ENCODE measurements at places on chromosomes 13 and 19.

DNA sequence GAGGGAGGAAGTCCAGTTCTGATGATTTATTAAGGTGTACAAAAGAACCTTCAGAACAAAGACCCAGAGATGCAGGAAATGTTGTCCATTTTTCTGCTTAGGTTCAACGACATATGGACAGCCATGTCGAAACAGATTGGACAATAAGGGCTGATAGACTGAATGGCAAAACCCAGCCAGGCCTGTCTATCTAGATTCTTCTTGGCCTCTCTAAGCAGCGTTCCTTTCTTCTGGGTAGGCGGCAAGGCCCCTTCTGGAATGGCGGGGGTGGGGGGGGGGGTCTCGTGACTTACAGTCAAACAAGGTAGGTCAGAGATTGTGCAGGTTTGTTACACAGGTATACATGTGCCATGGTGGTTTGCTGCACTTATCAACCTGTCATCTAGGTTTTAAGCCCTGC, 39.7 kb upstream of the PEPD start:
- no peak for DNase-seq

DNA sequence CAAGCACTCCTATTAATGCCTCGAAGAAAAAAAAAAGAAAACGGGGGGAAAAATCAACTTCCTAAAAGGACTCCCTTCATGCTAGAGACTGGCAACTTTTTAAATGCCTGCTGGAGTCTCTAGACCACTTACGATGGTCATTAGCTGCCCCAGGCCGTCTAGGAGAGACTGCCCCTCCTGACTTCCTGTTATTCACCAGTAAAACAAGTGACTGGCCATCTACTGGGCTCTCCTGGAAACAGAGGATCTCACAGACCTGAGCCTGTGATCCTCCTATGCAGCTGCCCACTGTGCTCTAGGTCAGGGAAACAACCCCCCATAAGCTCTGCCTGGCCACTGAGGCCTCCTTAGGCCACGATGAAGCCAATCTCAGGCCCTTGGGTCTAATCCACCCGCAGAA, 7.4 kb downstream of the ZNF266 start:
- no peak for DNase-seq

GRCh38 chr13:40379196-40379595, 287.2 kb downstream of the FOXO1 start:
- no peak for DNase-seq

DNA sequence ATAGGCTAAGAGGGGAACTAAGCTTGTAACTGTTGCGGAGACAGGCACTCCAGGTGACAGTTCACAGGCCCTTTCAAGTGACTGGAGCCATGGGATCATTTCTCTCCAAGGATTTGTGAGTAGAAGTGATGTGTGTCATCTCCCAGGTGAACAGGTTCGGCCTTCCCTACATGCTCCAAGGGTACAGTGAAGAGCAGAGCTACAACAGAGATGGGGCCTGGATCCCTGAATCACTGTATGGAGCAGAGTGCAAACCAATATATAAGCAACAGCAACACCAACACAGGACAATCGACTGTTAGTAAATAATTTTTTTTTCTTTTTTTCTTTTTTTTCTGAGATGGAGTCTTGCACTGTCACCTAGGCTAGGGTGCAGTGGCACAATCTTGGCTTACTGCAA, 15.0 kb downstream of the ZSCAN18 start:
- no peak for DNase-seq

DNA sequence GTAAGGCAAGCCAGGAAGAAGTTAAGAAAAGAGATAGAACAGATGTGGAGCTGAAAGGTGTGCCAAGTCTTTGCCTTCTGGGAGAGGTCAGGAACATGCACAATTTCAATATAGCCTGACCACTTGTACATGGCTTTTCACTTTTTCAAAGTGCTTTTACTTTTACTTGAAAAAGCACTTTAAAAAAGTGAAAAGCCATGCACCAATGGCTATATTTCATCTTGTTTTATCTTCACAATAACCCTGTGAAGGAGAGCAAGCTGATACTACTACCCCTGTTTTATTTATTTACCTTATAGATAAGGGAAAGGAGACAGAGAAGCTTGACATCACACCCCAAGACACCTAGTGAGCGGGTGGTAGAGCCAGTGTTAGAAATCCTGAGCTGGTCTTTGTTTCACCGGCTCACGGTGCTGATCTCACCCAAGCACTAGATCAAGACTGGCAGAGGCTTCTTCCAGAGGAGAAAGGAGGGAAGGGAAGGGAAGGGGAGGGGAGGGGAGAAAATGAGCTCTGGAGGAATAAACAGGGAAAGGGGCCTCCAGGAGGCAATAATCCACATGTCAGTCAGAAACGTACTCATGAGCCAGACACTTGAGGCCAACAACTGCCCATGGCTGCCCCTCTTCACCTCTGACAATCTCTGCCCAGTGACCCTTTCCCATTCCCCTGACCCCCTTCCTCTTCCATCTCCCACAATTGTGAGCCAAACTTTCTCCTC, 455.4 kb downstream of the FOXO1 start:
- no peak for DNase-seq

DNA sequence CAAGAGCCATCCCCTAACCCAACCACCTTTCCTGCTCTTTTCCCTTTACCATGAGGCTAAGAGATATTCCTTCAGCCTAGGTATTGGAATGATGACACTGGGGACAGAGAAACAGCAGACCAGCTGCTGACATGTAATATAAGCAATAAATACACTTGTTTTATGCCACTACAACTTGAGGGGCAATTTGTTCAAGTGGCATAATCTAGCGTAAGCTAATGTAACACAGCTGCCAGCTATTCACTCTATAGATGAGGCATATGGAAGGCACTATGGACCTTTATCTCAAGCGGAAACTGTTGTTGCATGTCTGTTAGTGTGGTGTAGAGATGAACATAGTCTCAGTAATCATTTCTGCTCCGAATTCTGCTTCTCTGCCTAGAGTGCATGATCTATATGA, 111.1 kb downstream of the STARD13 start:
- DNase-seq: peak; percentile 30

DNA sequence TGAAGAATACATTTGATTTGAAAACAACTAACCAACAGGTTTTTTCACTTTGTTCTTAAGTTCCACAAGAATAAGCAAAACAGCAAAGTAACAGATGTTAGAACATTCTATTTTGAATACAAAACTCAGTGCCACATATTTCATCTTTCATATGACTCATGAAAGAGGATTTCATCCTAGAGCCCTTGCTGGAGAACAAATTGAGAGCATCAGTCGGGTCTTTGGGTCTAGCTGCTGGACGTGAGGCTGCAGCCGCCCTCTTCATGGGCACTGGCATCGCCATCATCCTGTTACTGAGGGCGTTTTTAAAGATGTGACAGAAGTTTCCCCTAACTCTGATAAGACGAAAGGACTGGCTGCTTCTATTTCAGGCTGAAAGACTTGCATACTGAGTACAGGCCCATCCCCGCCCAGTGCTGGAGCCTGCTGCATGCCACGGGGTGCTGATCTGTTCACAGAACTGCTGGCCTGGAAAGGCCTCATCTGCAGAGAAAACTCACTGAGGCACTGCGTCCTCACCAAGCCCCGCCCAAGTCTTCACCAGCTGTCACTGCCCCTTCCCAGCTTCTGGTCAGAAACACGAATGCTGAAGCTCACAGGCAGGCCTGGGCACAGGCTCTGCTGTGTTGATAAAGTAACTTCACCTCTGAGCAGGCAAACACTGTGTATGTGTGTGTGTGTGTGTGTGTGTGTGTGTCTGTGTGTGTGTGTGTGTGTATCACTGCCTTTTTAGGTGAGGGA, 101.4 kb downstream of the TUBGCP3 start:
- no peak for DNase-seq

- DNase-seq: peak; percentile 48
Measured at GRCh38 chr13:65638572-65639168, 1591.5 kb downstream of the PCDH9 start.

GRCh38 chr13:40982772-40983171, 36.3 kb downstream of the ELF1 start:
- DNase-seq: no peak

DNA sequence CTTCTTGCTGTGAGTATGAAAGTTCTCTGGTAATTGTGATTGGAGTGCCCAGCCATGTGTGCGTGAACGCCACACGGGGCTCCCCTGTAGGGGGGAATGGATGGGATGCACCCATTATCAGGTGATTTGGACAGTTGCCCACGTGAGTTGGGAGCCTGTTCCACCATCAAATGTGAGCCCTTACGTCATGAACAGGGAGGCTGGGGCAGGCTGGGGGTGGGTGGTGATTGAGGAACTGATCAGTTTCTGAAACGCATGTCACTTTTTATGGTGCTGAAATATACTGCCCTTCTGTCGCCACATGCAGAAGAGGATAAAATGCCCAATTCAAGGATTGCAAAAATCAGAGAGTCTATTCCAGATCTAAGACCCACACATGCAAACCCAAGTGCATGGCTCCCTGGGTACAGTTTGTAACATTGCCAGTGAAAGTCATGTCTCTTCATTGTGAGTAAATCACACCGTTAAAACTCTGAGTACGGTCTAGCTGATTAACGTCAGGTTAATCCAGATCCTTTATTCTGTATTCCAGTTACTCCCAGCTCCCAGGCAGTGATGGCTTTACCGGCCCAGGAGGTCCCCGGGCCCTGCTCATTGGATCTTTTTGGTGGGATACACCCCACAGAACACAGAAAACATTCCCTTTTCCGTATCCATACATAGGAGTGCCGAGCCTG, 90.2 kb downstream of the RAB20 start:
- no peak for DNase-seq

- no peak for DNase-seq
Measured at GRCh38 chr19:46678110-46678732, 17.2 kb upstream of the DACT3 start.

Measured in NCI-H1417 (cell line).